ENCODE measurements at places on chromosomes 16 and 17. TPM values are rescaled to one million over a fixed set of nuclear protein-coding genes. Genes with fewer than 3 reads are reported as not detected.

Gene WFDC1
- polyA plus RNA-seq = 4.0 TPM

Gene MYH1
- 0.01 TPM for polyA plus RNA-seq

Gene TPSB2
- polyA plus RNA-seq = 5.7 TPM

Gene SLC6A2
- 0.06 TPM for polyA plus RNA-seq

Gene PRSS53
- polyA plus RNA-seq = 1.00 TPM

Gene ALOX12
- polyA plus RNA-seq = 66.5 TPM

Gene HOXB13
- 0.01 TPM for polyA plus RNA-seq

Gene CCL14
- 21.9 TPM for polyA plus RNA-seq

Gene BIRC5
- polyA plus RNA-seq = 17.6 TPM

Gene CD300E
- 0.12 TPM for polyA plus RNA-seq

Gene SOX9
- 3.7 TPM for polyA plus RNA-seq

Gene TPSD1
- 0.83 TPM for polyA plus RNA-seq

Gene KRTAP2-2
- polyA plus RNA-seq = not detected

Gene DHRS7C
- polyA plus RNA-seq = not detected

Gene DNAI2
- polyA plus RNA-seq = not detected

Gene ENDOV
- 11.9 TPM for polyA plus RNA-seq

Gene ARHGAP27
- polyA plus RNA-seq = 211 TPM

Gene CNGB1
- polyA plus RNA-seq = 0.06 TPM

Gene CPHXL2
- polyA plus RNA-seq = not detected

Gene IGSF6
- 1.1 TPM for polyA plus RNA-seq

Gene TEKT1
- polyA plus RNA-seq = not detected

Gene PYDC1
- not detected for polyA plus RNA-seq

Gene CLCN7
- 18.7 TPM for polyA plus RNA-seq

Gene SDR42E2
- 0.04 TPM for polyA plus RNA-seq

Gene GDPD1
- 0.44 TPM for polyA plus RNA-seq

Gene RNF222
- polyA plus RNA-seq = 18.4 TPM

Gene KRTAP2-1
- polyA plus RNA-seq = not detected

Gene TPPP3
- polyA plus RNA-seq = 39.0 TPM

Gene PSMB10
- 39.5 TPM for polyA plus RNA-seq

Gene OR4D1
- not detected for polyA plus RNA-seq

Gene EPX
- polyA plus RNA-seq = not detected

Gene OTOP3
- polyA plus RNA-seq = 16.1 TPM

Gene MYH3
- 0.95 TPM for polyA plus RNA-seq

Gene KRT32
- polyA plus RNA-seq = 1.9 TPM

Gene MYH13
- 0.04 TPM for polyA plus RNA-seq

Gene NOD2
- 6.2 TPM for polyA plus RNA-seq

Gene ST6GALNAC1
- polyA plus RNA-seq = 40.1 TPM

Gene USP10
- 25.9 TPM for polyA plus RNA-seq

Gene SPNS2
- polyA plus RNA-seq = 238 TPM

Gene EFCAB5
- 0.02 TPM for polyA plus RNA-seq

Gene DPEP3
- polyA plus RNA-seq = not detected

Gene KRT31
- 3.8 TPM for polyA plus RNA-seq

Gene ERN1
- 4.5 TPM for polyA plus RNA-seq

Gene HOXB6
- 0.31 TPM for polyA plus RNA-seq

Gene CES4A
- polyA plus RNA-seq = 10.1 TPM

Gene NTN1
- 10.3 TPM for polyA plus RNA-seq

Gene TRAPPC1
- 125 TPM for polyA plus RNA-seq

Gene GGA2
- polyA plus RNA-seq = 12.6 TPM

Gene TBC1D3B
- 5.8 TPM for polyA plus RNA-seq

Gene KCNG4
- polyA plus RNA-seq = not detected

Gene INCA1
- polyA plus RNA-seq = 1.2 TPM

All from esophagus (tissue), 2 donors.